ENCODE measurements at places on chromosomes 6 and 20.

DNA sequence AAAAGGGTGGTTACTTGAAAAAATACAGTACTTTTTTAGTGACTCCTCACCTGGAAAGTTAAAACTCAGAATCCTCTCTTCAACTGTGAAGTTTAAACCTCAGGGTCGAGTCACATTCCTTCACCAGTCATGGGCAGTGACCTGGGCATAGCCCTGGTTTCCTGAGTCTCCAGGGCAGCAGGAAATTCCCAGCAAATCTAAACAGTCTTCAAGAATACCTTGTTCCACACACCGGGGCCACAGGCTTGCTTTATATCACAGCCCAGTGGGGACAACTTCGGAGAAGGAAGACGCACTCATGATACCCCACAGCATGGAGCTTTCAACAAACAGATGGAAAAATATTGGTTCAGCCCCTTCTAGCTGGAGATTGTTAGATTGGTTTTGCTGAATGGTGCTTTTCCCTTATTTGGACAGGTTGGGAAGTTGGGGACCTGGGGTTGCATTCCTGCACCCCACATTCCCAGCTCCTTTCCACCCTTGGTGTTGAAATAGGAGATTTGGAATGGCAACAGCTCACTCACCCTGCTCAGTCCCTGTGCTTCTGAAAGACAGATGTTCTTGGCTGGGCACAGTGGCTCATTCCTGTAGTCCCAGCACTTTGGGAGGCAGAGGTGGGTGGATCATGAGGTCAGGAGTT, 113.0 kb upstream of the TMEM170B start:
- DNase-seq = peak; percentile 35

GRCh38 chr6:7502743-7503142, 38.7 kb upstream of the DSP start:
- DNase-seq = no peak

DNA sequence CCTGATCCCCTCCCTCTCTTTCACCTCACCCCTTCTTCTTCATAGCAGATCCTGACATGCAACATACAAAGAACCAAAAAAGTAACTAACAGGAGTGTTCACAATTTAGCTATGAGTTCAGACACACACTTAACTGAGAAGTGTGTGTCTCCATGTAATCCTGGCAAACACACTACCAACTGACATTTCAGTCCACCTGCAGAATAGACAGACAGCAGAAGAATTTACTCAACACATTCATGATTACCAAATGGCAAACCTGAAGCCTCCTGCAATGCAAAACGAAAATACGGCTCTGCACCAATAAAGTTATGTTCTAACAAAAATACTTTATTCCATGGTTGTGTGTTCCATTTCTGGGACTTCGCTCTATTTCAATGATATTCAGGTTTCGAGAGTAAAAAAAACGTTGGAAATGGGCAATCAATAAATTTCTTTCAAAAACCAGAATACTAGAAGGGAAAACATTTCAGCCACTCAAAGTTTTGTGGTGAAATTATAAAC, 2.6 kb downstream of the BACH2 start:
- no peak for DNase-seq

DNA sequence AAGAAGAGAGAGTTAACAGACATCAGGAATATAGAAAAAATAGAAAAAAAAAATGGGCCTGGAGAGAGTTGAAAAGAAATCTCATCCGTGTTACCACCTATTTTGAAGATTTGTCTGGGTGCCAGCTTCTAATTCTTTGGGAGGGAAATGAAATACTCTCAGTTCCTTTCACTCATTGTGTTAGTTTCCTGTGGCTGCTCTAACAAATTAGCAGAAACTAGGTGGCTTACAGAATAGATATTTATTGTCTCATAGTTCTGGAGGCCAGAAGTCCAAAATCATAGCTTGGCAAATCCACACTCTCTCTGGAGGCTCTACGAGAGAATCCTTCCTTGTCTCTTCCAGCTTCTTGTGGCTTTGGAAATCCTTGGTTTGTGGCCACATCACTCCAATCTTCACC, 225.1 kb upstream of the BTBD3 start:
- no peak for DNase-seq

GRCh38 chr20:43722153-43722505, 4.7 kb downstream of the GTSF1L start:
- no peak for DNase-seq
